Endodermal cell (in vitro differentiated cells): ENCODE measurements at places on chromosomes 2 and 18.

GRCh38 chr2:231475965-231476364 is 11.7 kb upstream of the NCL start:
- DNase-seq = no peak

DNA sequence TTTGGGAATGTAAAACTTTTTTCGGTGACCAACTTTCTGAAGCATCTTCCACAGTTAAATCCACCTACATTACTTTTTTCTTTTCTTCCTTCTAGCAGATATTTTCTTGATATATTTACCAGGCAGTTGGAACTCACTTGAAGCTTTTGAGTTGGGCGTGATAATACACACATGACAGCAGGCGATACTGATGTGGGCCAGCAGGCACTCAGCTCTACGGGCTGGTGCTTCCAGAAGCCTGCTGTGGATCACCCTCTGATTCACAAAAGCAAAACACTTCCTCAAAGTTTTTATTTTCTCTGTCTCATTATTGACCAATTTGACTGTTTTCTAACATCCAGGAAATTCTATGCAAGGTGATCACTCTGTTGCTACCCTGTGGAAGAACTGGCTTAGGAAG is 22.9 kb downstream of the GRHL1 start:
- DNase-seq = no peak

GRCh38 chr2:162085090-162085891 is 11.3 kb upstream of the DPP4 start:
- DNase-seq = no peak

GRCh38 chr18:3124822-3125221 is 94.9 kb downstream of the MYOM1 start:
- no peak for DNase-seq

DNA sequence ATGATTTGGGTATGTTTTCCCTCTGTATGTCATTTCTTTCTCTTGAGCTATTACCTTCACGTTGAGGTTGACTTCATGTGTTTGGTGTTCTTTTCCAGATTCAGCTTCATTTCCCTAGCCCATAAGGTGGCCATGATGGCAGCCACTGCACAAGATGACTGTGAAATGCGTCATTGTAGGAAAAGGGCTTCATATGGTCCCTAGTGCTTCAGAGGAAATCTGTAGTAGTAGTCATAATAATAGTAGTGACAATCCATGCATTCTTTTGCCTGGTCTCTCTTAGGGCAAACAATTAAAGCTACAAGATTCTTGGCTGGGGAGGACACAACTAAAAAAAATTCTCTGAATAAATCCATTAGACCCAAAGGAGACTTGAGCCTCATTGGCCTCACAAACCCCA is 28.4 kb downstream of the AOX1 start:
- no peak for DNase-seq

DNA sequence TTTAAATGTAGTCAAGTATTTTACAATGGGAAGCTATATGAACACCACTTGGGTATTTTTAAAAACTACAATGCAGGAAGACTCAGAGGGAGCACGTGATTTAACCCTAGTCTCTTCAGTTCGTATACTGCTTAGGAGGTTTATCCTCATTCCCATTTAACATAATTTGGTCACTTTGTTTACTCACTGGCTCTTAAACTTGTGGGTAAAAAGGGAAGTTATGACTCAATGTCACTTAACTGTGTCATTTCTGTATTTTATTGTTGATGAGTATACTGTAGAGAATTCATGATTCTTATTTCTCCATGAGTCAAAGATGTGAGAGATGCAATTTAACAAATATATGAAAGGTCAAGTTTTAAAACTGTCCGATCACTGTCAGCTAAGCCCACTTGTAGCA is 48.2 kb downstream of the SLC66A3 start:
- no peak for DNase-seq

DNA sequence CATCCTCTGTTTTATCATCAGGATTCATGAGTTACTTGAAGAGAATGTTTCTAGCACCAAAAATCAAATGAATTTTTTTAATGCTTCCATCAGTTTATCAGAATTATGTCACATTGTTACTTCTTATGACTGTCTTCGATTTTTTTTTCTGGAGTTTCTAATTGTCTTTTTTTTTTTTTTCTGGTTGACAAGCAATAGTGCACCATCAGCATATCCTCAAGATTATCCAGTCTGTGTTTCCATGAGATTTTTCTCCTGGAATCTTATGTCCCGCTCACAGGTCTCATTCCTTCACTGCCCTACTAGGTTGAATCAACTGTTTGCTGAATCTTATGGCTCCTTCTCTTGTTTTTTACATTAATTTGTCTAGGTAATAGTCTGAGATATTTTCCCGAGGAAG is 16.0 kb downstream of the R3HDM1 start:
- DNase-seq = no peak

DNA sequence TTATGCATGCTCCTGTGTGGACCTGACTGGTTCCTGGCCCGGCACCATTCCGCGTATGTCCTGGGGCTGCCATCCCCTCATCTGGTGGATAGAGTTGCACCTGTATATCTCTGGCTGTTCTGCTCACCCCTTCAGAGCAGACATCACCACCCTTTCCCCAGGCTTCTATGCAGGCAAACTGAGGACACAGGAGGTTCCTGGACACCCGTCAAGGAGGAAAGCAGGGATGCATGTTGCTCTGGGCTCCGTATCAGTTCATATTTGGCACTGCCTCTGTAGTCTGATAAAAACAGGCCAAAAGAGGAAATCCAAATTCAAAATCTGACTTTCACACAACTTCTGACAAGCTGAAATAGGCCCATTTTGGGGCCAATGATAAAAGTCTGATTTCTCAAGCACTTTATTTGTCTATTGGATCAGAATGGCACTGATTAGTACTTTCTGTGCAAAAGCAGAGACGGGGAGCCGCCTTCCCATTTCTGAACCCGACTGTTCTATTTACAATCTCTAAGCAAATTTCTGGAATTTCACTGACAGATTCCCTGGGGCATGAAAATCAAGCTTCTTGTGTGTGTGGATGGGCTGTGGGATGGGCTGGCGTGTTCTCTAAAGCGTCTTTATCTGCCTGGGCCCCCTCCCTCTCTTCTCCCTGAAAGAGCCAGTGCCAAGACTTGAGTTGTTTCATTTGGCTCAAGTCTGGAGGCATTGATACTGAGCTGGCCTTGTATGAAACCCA is 96.9 kb downstream of the SETBP1 start:
- DNase-seq = no peak

GRCh38 chr2:206255003-206255402 is 19.5 kb upstream of the ZDBF2 start:
- peak; percentile 87 for DNase-seq
